ENCODE measurements at places on chromosomes 3 and 15.

GRCh38 chr15:90489514-90489913, 40.2 kb upstream of the CRTC3 start:
- no peak for DNase-seq

DNA sequence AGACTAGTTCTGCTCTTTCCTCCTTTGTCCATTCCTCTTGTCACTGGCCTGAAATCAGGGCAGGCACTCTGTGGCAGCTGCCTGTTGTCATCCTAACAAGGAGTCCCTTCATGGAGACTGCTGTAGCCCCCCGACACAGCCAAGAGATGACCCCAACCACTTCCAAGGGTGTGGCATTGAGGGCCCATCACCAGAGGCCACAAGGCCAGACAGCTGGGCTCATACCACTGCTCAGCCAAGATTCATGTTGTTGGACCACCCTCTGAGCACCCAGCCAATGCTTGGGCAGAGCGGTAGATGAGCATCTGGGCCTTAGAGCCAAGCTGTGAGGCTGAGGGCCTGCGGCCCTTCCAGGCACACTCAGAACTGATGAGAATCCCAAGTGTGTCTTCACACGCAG, 85.4 kb downstream of the EPHB1 start:
- no peak for DNase-seq

GRCh38 chr15:81060470-81060869, 59.7 kb downstream of the TLNRD1 start:
- no peak for DNase-seq

GRCh38 chr15:80911821-80912220, 77.8 kb downstream of the MESD start:
- DNase-seq = no peak

GRCh38 chr3:123804676-123805075, 79.5 kb downstream of the MYLK start:
- no peak for DNase-seq

DNA sequence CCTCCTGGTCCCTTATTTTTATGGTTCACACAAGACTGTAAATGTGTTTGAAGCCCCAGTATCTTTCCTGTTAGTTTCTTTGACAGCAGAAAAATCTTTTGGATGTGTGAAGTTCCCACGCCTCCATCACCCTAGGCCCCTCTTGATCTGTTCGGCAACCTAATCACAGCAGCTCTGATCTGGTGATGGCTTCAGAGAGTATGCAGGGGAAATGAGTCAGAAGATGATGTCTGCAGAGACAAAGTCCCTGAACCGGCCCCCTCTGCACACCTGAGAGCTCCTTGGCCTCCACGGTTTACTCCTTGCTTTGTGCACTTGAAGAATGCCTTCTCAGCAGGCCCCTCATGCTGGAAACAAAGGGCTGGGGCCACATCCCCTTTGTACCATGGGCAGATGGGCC, 63.5 kb downstream of the CLDN11 start:
- no peak for DNase-seq

DNA sequence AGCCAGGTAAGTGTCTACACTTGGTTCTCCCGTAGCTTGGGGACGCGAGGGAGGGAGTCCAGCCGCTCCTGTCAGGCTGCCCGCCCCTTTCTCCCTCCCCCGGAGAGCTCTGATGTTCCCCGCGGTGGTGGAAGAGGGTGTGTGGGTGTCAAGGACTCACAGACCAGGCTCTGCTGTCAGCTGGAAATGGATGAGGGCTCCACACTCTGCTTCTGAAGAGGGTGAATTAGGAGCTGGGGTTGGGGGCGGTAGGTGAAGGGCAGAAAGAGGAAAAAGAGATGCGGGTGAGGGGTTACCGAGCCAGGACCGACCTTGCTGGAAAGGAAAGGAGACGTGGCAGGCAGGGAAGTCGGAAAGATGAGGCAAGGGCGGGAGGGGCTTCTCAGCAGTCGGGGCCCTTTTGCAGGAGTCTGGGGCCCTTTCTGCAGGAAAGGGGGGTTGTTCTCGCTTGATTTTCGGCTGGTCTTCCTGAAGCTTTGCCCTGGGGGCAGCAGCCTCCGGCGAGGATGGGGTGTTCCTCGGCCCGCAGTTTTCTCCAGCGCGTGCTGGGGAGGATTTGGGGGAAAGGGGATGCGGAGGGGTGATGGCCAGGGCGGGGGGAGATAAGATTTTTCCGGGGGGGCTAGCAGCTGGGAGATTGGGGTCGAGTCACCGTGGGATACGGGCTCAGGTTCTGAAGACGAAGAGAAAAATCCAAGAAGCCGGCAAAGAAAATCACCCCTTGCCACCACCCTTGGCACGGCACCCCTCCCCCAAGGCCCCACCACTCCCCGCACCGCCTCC, 602 bp upstream of the BAHD1 start:
- no peak for DNase-seq

DNA sequence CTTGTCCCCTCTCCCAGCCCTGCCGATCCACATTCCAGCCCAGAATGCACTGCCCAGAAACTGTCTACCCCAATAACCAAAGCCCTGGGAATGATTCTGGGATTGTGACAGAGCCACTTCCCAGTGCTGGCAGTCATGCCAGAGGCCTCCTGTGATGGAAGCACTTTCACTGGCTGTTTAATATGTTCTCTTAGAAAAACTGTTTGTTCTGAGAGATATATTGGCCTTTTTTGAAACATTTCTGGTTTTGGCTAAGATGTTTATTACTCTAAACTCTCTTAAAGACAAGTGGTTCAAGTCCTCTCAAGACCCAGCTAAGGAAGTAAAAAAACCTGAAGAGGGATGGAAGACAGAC, 74.0 kb upstream of the HACD2 start:
- no peak for DNase-seq

DNA sequence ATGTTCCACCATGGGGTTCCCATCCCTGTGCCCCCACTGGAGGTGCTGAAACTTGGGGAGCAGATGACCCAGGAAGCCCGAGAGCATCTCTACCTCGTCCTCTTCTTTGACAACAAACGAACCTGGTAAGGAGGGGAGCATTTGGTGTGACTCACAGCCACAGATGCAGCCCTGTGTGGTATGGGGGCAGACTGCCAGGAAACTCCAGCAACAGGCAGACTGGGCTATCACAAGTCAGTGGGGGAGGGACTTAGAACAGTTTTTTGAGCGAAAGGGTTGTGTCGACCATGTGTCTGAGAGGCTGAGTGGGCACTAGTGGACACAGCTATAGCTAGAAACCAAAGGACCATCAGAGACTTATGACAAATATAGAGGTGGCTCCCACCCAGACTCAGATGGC, 3.4 kb upstream of the OGG1 start:
- DNase-seq = peak; percentile 12

GRCh38 chr3:167113035-167113830, 266.9 kb downstream of the ZBBX start:
- no peak for DNase-seq

GRCh38 chr15:52480990-52481389, 47.7 kb downstream of the MYO5A start:
- DNase-seq = no peak

- DNase-seq = no peak
These were observed 61.4 kb upstream of the ST8SIA2 start for GRCh38 chr15:92332125-92332899.

DNA sequence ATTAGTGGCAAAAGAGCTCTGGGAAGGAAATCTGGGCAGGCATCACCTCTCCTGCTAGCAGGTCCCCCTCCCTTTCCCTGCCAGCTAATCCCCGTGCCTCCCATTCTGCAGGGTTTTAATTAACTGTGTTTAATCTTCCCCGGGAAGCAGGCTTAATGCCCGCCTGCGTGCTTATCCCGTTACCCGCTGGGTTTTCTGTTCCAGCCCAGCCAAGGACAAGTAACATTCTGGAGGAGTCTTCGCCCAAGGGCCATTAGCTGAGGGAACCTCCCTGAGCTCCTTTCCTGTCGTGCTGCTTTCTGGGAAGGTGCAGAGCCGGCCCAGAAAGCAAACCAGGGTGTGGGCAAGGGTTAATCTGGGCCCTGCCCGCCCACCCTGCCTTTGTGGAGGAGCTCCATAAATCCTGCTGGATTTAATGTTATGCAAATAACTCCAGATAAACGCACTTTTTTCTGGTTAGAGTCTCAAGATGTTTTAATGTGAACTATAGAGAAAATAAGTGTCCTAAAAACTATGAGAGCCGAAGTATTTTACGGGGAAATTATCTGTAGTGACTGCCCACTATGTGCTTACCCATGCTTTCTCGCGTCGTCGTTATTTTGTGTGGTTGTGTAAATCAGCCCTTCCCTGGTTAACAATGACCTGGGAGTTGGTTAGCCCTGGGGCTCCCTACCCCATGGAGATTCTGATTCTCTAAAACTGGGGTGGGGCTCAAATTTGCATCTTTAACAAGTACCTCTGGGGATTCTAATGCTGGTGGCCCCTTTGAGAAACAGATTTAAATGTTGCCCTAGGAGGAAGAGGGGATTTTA, 25.9 kb downstream of the TRIM71 start:
- no peak for DNase-seq

GRCh38 chr3:59374818-59375211, 325.0 kb upstream of the CFAP20DC start:
- no peak for DNase-seq

DNA sequence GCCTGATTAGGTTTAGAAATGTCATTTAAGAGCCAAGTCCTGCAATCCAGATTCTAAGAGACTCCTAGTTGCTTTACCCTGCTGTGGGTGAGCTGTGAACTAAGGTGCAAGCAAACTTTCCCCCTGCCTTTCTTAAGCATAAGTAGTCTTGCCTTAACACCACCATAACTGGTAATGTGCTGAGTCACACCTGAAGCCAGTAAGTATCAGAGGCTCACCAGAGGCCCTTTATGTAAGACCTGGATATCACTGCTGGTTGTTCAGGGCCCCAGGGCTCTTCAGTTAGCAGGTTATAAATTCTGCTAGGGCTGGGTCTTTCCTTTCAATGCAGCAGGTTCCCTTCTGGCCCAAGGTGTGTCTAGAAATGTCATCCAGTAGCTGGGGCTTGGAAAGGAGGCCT, 509.9 kb downstream of the VGLL3 start:
- no peak for DNase-seq

DNA sequence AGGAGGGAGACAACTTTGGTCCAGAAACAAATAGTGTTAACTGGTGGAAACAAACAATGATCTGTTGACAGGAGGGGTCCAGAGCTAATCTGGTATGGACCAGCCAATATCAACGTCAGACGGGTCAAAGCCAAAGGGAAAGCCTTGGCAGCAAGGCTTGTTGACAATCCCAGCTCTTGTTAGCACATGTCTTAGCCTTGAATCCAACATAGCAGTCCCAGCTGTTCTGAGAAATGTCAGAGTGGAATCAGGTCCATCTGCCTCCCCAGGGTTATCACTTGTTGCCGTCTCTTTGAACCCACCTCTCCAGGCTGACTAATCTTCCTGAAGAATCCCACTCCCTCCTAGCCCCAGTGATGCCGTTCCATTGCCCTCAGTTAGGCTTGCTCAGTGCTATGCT, 404.6 kb upstream of the MCTP2 start:
- no peak for DNase-seq

DNA sequence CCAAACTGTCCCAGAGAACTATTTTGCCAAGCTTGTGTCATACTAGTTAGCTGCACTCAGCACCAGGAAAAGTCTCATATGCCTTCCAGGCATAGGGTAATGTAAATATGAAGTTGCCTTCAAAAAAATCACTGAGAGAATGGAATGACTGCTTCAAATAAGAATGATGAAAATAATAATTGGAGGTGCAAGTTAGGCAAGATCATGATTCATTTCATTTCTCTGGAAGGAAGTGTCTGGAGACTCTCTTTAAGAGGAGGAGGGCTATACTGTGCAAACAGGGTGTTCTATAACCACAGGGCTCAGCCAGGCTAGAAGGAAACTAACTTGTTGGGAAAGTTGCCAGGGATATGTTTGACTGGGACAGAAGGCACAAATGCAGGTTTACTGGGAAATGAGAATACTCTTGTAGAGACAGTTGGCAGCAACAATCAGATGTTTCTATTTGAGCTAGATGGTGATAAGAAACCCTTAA, 4.3 kb downstream of the SIDT1 start:
- DNase-seq = no peak

- no peak for DNase-seq
These were observed 262.1 kb upstream of the TGFBR2 start for GRCh38 chr3:30344288-30344687.

- DNase-seq = no peak
These were observed 118.1 kb upstream of the LSAMP start for GRCh38 chr3:116563351-116563750.

DNA sequence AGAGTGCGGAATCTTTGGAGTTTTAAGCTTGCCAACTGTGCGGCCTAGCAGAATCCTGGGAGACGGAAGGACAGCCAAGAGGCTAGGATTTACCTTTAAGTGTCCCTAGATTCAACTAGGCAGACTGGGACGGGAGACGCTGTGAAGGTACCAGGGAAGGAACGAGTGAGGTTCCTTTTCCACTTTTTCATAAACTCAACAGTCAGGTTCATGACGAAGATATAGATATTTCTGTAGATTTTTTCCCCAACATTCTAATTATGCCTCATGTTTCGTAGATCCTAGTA, 564 bp upstream of the GABPB1 start:
- DNase-seq = no peak

GRCh38 chr3:150035910-150036612, 65.4 kb upstream of the PFN2 start:
- DNase-seq = no peak

DNA sequence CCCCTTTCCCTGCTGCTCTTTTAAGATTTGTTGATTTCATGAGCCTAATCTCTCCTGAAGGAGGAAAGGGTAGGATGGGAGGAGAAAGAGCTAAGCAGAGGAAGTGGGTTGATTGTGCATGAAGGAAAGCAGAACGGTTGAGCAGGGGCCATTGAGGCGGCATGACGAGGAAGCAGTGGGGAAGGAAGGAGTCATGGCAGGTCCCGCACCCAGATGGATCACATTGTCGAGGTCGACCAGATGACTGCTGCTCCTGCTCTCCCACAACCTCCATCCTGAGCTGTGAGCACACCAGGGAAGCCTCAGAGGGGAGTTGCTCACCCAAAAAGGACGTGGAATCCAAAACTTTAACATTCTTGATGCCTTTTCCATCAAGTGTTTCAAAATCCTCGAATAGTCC, 42.8 kb downstream of the ABTB1 start:
- no peak for DNase-seq

- no peak for DNase-seq
These were observed 87.0 kb upstream of the PPP2R3A start for GRCh38 chr3:135878501-135878900.
